ENCODE measurements at places on chromosomes 4 and X.

DNA sequence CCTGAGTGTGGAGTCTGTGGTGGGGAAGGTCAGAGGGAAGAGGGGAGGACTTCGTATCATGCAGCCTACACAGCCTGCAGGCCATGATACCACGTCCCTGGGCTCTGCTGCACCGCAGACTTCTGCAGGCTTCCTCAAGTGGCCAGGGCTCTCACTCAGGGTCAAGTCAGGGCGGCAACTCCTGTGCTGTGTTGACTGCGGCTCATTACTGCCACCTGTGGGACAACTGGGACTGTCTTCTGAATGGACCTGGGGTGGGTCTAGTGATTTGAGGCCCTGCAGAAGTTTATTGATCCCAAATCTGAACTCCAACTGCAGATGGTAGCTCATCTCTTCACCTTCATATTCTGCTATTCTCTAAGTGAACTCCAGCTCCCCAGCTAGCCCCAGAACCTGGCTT lies 167.1 kb downstream of the NSUN7 start:
- no peak for DNase-seq

- no peak for DNase-seq
Measured at GRCh38 chrX:69551421-69552009, 47.4 kb downstream of the NALF2 start.

GRCh38 chr4:52376132-52376704 lies 282.9 kb downstream of the USP46 start:
- DNase-seq = no peak

- no peak for DNase-seq
Measured at GRCh38 chr4:168881781-168882420, 128.2 kb downstream of the CBR4 start.

- no peak for DNase-seq
Measured at GRCh38 chr4:38387348-38387747, 276.7 kb upstream of the KLF3 start.

DNA sequence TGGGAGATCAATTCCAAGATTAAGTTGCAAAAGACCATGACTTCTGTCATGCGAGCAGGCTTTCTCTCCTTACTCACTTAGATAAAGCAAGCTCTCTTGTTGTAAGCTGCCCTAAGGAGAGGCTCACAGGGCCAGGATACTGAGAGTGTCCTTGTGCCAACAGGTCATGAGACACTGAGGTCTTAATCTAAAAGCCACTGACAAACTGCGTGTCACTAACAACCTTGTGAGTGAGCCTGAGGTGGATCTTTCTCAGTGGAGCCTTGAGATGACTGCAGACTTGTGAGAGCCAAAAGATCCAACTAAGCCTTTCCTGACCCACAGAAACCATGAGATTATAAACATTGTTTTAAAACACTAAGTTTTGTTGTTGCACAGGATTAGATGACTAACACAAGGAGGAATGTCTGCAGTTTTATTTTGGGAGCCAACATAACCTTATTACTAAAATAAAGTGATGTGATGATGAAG lies 170.5 kb downstream of the SLC39A8 start:
- DNase-seq = no peak

- no peak for DNase-seq
Measured at GRCh38 chr4:156439576-156440200, 486.0 kb upstream of the CTSO start.

- no peak for DNase-seq
Measured at GRCh38 chr4:72970756-72971155, 98.8 kb downstream of the COX18 start.

DNA sequence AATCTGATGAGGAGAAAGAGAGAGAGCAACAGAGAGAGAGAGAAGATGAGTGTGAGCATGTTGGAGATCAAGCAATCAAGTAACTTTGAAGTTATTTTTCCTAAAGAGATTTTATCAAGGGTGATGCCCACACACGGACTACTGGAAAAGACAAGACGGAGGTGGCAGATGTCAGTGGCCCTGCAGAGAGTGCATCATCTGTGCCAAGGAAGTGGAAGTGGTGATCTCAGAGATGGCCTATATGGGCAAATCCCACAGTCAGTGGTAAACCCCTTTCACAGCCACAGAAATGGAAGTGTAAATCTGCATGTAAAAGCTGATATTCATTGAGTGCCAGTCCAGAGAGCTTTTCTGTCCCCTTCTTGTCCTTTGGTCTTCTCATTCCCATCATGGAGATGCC lies 577.2 kb upstream of the AADAT start:
- no peak for DNase-seq
